ENCODE measurements at places on chromosomes 3 and 15.

DNA sequence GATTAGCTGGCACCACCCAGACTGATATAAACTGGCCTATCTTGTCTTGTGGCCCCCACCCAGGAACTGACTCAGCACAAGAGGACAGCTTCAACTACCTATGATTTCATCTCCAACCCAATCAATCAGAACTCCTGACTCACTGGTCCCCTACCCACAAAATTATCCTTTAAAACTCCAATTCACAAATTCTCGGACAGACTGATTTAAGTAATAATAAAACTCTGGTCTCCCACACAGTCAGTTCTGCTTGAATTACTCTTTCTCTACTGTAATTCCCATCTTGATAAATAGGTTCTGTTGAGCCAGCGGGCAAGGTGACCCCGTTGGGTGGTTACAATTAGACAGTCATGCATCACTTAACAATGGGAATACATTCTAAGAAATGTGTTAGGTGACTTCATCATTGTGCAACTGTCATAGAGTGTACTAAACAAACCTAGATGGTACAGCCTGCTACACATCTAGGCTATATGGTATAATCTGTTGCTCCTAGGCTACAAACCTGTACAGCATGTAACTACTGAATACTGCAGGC is 48.1 kb upstream of the MAP4 start:
- DNase-seq, result no peak

GRCh38 chr3:143081844-143082778 is 37.5 kb upstream of the CHST2 start:
- DNase-seq, result no peak

DNA sequence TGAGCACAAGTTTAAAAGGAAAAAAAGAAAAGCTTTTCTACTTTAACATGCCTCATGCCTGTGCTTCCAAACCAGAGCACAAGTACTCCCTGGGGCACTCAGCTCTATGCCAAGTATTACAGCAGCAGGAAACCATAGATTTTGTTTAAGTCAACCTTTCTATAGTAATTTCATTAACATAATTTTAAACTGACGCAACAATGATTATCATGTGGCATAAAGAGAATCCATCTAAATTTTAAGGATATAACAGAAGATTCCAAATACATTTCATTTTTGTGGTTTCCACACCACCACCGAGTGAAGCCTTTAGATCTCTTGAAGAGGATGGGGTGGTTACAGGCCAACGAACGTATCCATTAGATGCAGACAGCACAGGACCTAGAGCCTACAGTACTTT is 112.1 kb downstream of the TNIK start:
- DNase-seq, result no peak

DNA sequence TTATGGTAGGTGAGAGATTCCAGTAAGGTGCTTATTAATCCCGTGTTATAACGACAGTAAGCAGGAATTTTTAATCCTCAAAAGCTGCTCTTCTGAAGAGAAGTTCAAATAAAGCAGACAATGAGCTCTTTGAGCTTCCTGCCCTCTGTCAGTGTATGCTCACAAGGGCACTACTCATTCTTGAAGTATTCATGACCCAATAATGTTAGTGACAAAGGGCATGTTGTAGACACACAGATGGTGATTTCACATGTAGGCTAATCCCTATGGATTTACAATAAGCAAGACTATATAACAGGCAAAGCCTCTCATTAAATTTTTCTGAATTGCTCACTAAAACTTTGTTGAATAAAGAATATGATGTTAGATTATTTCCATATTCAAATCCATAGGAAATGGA is 578.6 kb downstream of the RSL24D1 start:
- DNase-seq, result no peak

- peak; percentile 64 for DNase-seq
Observed at GRCh38 chr3:21913791-21914190, 162.8 kb upstream of the ZNF385D start.

DNA sequence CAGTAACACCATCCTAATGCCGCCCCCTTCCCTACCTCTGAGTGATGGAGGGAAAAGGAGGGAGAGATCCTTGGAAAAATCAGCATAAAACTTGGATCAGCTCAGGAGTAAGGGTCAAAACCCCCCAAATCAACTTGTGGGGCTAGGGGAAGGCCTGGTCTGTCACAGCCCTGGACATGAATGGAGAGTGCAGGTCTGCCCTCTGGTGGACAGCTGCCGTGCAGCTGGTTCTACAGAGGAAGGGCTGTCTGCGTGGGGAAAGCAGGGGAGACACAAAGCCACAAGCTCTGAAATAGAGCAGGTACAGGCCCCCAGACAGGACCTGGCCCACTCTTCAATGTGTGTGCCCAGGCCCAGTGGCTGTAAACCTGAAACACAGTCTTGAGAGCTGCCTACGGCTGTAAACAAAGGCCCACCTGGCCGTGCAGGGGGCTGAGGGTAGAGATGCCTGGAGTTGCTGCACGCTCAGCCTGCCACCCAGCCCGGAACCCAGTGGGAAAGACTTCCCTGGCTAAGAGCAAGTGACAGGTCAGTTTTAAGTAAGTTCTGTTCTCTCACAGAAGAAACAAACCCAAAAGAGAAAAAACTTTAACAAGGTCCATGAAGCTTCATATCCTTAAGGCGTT is 16.4 kb downstream of the CLK3 start:
- DNase-seq, result peak; percentile 76
